ENCODE measurements at places on chromosomes 12 and 14.

DNA sequence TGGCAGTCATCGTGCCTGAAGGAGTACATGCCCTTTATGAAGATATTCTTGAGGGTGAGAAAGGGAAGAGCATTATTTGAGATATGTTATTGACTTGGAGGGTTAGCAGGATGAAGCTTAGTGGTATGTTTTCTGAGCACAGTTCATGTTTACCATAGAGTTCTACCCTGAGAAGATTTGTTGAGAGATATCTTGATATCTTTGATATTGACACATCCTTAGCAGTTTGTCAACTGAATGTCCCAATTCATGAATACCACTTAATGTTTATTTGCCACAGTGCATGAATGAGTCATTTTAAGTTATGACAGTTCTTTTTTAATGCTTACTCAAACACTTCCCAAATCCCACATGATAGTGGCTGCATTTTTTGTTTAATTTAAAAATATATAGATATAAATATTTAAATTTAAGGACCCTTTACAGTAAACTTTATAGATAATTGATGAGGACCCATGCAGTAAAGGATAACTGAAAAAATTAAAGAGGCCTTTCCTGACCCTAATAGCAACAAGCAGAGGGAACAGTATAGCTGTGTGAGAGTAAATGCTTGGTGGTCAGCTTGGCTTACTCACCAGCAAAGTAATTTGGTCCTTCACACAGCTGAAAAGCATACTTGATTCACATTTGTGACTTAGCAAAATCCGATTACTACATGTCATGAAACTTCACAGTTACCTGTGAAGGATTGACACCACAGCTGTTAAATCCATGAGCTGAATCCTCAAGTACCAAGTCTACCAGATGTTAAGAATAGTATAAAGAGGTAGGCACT, 25.8 kb downstream of the SLC39A9 start:
- no peak for DNase-seq

- DNase-seq, result no peak
These were observed 203.7 kb downstream of the PPM1H start for GRCh38 chr12:62731055-62731820.

DNA sequence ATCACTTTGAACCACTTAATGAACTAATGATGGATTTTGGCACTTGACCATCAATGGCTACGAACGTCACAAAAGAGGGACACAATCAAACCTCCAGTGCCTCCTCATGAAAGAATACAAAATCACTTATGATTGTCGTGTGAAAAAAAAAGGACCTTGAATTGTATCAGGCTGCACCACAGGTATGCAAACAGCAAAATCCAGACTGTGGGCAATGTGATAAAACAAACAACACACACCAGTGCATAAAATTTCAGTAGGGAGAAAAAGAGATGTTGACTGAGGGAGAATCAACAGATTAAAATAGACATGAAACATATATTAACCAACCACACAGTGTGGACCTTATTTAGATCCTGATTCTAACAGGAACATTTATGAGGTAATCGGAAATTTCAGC, 2.6 kb downstream of the TSPAN8 start:
- no peak for DNase-seq

- no peak for DNase-seq
These were observed 14.6 kb upstream of the FOS start for GRCh38 chr14:75264036-75264435.

DNA sequence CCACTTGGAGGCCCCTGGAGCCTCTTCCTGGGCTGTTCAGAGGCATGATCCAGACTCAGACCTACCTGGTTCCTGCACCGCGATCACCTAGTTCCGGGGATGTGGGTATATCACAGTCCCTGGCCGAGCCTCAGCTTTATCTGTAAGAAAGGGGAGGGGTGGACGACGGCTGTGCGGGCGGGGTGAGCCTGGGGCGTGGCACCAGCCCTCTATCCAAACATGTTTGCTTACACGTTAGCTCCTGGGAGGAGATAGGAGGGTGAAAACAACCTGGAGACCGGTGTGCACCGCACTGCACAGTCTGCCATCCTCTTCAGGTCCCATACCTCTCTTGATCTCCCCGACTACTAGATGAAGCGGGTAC, 1.2 kb downstream of the ANKRD9 start:
- DNase-seq, result no peak

All from CD4-positive, CD25-positive, alpha-beta regulatory T cell (primary cell).